Cerebellum (tissue), 4 donors: ENCODE measurements at places on chromosomes 11 and 22. TPM values are rescaled to one million over a fixed set of nuclear protein-coding genes. Genes with fewer than 3 reads are reported as not detected.

- DNase-seq, result no peak
Measured at GRCh38 chr22:43446916-43447315, 35.1 kb downstream of the MPPED1 start.

- DNase-seq, result no peak
Measured at GRCh38 chr11:2838091-2838490, 47.5 kb downstream of the CDKN1C start.

DNA sequence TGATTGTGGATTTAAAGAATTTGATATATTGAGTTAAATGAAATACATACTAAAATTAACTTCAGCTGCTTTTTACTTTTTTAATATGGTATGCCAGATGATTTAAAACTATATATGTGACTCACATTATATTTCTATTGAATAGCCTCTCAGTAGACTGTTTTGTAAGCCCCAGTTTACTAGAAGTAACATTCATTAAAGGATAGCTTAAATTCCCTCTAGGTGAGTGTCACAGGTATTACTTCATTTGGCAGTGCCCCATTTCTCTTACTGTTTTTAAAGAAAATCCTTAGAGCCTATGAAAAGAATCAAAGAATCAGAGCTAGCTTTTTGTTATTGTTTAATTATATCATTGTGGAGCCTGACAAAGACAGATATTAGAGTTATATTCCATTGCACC lies 48.6 kb downstream of the ZC3H12C start:
- no peak for DNase-seq

Gene ZNRF3
- 13.3 TPM for total RNA-seq

DNA sequence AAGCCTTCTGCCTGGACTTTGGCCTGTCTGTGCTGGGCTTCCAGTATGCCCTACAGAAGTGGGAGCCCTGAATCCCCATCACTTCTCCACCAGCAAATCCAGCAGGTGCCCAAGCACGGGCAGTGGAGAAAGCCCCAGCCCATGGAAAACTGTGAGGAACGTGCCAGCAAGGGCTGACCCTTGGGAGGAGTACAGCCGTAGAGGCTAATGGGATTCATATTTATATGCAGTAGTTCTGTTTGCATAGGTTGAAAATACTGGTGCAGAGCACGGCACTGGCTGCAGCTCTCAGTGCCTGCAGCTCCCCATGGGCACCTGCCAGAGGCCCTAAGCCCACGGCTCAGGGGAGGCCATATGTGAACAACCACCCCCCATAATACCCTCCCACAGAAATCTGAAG lies 10.1 kb downstream of the NAGA start:
- no peak for DNase-seq

GRCh38 chr11:66692871-66693331 lies 15.2 kb upstream of the RBM4B start:
- no peak for DNase-seq

DNA sequence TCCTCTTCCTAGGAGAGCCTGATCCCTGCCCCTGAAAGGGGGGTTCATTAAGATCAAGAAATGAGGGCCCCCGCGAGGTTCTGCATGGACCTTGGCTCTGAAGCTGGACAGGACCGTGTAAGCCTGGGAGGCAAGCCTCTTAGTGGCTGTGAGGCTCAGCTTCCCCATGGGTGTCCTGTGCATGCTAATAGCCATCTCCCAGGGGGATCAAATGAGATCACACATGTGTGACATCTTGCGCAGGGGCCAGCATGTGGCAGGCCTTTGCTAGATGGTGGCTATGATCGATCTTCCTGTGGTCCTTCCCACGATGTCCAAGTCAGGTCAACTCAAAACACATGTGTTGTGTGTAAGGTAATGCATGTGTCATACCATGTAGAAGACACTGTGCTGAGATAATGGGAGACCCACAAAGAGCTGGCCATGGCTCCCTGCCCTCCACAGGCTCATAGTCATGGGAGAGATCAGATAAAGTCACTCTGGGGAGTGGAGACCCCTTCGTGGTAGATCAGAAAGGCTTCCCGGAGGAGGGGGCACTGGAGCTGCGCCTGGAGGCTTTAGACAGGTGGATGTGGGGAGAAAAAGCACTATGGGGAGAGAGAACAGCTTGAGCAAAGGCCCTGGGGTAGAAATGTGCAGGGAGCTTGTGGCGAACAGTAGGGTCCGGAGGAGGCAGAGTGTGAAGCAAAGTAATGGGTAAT lies 3.7 kb downstream of the RAC2 start:
- DNase-seq, result no peak

Gene MPPED2
- 50.4 TPM for total RNA-seq

GRCh38 chr22:30806391-30806861 lies 111.8 kb downstream of the OSBP2 start:
- DNase-seq, result peak; percentile 45

GRCh38 chr11:534396-535209 lies 773 bp downstream of the HRAS start:
- DNase-seq, result no peak
